ENCODE measurements at places on chromosomes 2 and 18. TPM values are rescaled to one million over a fixed set of nuclear protein-coding genes. Genes with fewer than 3 reads are reported as not detected.

Gene HOXD9
- 0.43 TPM for total RNA-seq

- H3K4me1 ChIP-seq: no peaks in the 10 kb centered on the region
- H3K36me3 ChIP-seq: no peaks in the 10 kb centered on the region
- no peak overlapping the region for H3K4me3 ChIP-seq
- no peak for DNase-seq
- no peaks in the 10 kb centered on the region for H3K27me3 ChIP-seq
Observed at GRCh38 chr2:236440110-236440881, 129.3 kb upstream of the ACKR3 start.

GRCh38 chr2:68948710-68949109, 4.0 kb downstream of the GKN2 start:
- H3K27ac ChIP-seq: no peak overlapping the region
- no peaks in the 10 kb centered on the region for H3K27me3 ChIP-seq
- peaks cover 2% of the 10 kb centered on the region for H3K4me1 ChIP-seq
- no peak overlapping the region for H3K4me3 ChIP-seq
- H3K36me3 ChIP-seq: no peaks in the 10 kb centered on the region

GRCh38 chr2:82803307-82803706, 1655.8 kb downstream of the SUCLG1 start:
- no peaks in the 10 kb centered on the region for H3K36me3 ChIP-seq
- no peaks in the 10 kb centered on the region for H3K27me3 ChIP-seq
- no peak for DNase-seq

DNA sequence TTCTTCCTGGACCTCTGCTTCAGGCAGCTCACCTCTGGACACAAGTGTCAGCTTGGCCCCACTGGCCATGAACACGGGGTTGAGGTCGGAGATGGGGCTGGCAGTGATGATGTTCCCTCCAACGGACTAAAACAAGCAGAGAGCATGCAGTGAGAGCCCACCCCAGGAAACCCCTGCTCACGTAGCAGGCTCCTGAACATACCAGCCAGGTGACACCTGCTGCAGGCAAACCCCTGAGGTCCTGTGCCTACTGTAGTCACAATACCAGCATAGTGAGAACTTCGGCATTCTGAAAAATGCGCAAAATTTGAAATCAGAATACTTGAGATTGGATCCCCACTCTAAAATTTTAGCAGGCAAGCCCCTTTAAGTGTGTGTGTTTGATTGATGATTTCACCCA, 32.9 kb downstream of the XDH start:
- H3K27me3 ChIP-seq: no peaks in the 10 kb centered on the region
- no peak for DNase-seq
- no peak overlapping the region for H3K27ac ChIP-seq
- no peak overlapping the region for H3K4me3 ChIP-seq
- no peaks in the 10 kb centered on the region for H3K36me3 ChIP-seq

Measured in heart left ventricle (tissue), 16 donors.